ENCODE measurements at places on chromosomes 12 and 14.

DNA sequence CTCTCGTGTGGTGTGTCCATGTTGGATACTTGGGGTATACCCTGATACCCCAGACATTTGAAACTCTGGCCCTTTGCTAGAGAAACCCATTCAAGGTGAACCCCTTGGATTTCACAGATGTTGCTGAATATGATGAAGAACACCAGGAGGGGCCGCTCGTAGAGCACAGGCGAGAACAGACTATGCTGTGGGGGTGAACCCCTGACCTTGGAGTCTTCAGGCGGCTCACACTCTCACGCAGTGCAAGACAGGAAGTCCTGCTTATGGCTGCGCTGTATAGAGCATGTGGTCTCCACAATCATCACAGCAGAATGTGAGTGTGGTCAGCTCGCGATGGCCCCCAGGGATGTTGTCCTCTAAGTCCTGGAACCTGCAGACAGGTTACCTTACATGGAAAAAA lies 60.4 kb downstream of the SLC15A4 start:
- no peak for DNase-seq

DNA sequence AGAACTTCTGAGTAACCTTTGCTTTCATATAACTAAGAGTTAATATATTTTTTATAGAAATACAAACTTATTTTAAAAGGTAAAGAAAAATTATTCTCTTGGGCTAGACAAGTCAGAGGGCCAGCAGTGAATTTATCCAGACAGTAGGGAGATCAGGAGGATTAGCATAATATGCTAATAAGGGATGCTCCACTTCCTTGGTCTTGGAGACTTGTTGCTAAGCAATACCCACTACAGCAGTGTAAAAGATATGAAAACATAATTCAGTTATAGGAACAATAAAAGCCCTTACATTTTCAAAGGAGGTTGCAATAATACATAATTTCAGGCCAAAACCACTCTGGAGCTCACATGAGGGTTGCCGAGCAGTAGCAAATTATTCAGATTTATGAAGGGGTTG lies 615.6 kb downstream of the KCNH5 start:
- DNase-seq = no peak

GRCh38 chr14:53144244-53144643 lies 8.9 kb downstream of the DDHD1 start:
- DNase-seq = no peak

DNA sequence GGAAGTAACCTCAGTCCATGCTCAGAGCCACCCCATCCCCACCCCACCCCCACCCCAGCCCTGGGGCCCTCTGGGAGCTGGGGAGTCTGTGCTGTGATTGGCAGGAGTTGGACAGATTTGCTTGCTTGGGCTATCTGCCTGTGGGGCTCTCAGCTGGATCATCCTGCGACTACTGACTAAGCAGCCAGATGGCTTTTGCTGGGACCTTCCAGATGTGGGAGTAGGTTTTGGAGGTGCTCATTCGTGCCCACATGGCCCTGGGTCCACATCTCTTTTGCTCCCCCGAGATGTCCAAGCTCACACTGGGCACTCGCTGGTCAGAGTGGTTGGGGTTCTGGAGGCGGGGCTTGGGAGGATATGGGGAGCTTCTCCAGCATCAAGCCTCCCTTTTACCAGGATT lies 138.9 kb downstream of the TSPAN9 start:
- DNase-seq = no peak

- no peak for DNase-seq
Measured at GRCh38 chr14:63928744-63929174, 76.0 kb downstream of the SYNE2 start.
